ENCODE measurements at places on chromosomes 6 and 20.

GRCh38 chr6:40912158-40912946, 126.7 kb downstream of the UNC5CL start:
- peak; percentile 24 for DNase-seq

DNA sequence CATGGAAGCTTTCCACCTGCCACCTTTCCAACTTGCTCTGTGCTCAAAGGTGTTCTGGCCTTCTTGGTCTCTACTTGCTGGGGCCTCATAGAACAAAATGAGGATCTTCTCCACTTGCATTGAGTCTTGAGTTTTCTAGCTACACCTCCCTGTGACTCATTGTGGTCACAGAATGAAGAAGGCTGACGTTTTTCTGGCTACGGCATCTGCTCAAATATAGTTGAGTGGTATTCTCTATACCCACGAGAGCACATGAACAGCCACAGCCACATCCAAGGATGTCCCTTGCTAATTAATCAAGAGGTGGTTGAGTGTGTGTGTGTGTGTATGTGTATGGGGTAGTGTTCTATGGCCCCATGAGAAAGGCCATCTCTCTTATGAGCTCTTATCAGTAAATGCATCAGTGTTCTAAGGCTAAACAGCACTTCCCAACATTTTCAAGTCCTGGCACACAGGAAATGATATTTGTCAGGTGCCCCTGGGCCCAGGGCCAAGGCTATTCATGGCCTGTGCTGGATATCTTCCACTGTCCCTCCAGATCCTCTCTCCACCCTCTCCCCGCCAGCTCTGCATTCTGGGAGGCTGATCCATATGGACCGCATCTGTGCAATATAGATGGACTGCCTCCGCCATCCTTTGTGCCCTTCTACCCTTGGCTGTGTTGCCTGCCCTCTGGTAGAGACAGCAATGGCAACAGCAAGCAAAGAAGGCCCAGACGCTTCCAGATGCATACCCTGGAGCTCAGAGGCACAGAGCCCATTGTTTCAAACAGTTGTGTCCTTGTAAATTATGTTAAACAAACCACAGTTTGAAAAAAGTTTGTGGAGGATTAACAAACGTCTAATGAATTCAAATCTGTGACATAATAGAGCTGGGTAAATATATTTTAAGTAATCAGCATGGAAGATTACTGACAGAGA, 150.2 kb downstream of the LRFN2 start:
- no peak for DNase-seq

DNA sequence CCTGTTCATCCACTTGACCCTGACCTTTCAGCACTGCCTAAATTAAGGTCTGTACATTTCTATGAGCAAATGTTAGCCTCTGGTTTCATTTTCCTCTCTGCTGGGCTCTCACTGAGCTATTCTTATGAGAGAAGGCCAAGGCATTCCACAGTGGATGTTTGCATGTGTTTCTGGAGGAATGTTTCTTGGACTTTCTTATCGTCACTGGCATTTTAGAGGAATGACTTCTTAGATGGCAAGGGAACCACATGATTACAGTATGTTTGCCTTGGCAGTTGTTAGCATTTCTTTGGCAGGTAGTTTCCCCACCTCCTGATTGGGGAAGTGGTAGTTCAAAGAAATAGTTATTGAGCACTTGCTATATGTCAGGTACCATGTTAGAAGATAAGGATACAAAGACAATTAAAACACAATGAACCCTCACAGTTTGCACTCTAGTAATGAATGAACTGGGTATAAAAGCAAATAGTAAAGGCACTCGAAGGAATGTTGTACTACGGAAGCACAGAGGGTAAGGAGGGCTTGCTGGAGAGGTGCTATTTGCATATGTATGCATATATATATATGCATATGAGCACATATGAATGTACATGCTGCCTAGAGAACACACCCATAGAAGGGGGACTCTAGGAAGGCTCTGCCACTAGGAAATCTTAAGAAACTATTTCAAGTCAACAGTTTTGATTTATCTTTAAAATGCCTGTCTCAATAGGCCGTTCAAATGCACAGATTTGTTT, 307.4 kb downstream of the EYA4 start:
- DNase-seq = no peak

DNA sequence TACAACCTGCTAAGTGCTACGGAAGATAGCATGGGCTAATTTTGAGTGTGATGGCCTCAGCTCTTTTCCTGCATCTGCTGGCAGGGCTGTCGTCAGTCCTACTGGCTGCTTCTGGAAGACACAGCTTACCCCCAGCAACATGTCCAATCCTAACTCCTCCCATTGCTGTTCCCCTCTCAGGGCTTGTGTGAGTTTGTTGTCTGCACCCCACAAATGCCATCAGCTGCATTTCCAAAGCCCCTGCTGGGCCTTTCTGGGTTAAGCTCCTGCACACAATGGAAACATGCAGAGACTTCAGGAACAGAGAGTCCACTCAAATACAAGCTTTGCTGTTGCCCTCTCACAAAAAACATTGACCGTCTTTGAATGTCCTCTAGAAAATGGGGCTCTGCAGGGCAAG, 84.7 kb downstream of the RNF182 start:
- DNase-seq = no peak

DNA sequence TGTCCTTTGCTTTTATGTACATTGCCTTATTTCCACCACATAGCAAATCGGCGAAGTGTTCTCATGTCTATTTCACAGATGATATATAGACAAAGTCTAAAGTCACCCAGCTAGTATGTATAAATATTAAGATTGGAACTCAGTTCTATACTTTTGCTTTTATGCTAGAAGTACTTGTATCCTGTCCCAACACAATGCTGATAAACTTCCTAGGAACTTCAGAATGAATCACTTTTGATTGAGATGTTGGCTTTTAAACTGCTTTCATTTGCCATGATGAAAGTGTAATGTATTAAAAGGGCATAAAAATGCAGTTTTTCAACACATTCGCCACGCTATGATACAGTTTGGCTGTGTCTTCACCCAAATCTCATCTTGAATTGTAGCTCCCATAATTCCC, 50.8 kb downstream of the GCLC start:
- no peak for DNase-seq

DNA sequence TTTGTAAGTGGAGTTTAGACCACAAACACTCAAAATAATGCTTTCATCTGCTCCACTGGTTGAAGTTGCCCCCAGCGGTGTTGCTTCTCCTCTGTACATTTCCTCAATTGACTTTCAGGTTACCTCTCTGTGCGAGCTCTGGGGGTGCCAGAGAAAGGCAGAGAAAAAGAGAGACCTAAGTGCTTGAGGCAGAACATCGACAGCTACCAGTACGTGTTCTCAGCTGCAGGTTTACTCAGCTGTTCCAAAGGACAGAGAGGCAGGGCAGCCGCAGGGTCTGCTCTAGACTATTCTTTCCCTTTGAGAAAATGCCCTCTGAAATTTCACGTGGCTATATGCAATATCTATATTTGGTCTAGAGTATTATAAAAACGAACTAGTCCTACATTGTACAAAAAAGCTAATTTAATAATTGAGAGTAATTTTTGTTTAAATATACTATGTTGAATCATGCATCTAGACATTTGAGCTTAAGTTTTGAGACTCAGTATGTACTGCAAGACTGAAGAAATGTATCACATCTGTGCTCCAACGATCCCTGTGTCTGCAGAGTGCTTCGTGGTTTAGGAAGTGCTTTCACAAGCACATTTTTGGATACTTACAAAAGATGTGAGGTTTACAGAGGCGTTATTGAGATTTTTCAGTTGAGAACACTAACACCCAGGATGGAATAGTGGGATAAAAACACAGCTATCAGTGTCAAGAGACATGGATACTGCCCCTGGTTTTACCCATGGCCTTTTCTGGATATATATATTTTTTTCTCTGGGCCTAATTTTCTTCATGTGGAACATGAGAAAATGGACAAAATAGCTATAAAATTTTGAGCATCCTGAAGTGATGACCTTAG, 453.6 kb upstream of the FLRT3 start:
- DNase-seq = no peak

GRCh38 chr6:116572162-116572561, 858 bp downstream of the RWDD1 start:
- DNase-seq = peak; percentile 14

DNA sequence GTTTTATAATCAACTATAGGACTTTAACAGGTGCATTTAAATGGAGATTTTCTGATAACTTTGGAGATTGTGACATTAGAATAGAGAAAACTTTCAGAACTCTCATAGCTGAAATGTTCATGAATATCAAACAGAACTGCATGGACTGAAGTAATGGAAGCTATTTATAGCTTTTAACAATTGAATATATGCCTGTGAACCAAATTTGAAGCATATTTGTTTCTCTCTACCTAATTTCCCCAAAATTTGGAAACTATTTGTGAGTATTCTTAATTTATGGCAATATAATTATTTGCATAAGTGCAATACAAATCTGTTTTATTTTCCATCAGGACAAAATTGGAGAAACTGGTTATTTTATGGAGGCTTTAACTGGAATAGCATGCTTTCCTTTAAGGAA, 96.6 kb downstream of the PLG start:
- DNase-seq = no peak

DNA sequence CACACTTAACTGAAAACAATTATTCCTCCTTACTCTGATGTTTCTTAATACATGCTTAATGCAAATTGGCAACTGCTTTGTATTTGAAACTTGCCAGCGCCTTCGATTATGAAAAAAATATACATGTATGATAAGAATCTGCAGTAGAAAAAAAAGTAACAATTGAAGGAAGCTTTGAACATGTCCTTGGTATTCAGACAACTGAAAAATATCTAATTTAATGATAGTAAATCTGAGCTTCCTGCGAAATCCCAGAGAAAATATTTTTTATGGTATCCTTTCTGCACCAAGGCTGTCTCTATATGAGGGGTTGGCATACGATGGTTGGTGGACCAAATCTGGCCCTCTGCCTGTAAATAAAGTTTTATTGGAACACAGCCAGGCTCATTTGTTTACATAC, 186.2 kb downstream of the HDGFL1 start:
- DNase-seq = no peak

DNA sequence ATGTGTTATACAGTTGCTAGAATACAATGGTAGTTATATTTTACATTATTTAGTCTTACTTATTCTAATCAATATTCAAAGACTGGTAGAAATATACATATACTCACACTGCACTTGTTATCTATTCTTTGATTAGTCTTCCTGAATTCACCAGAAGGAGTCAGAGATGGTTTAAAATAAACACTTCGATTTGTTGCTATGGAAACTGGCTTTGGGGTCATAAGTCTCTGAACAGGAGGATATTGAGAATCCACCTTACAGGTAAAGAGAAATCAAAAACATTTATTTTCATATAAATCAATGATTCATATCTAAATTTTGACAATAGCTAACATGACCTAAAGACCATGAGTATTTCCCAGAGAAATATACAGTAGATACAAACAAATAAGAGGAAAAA, 41.6 kb downstream of the NUP153 start:
- no peak for DNase-seq

GRCh38 chr6:81739230-81740195, 13.0 kb downstream of the TENT5A start:
- DNase-seq = no peak

Data from activated CD4-positive, alpha-beta T cell treated with anti-CD3 and anti-CD28 coated beads, Interleukin-2, amount 50 U/mL, for 48 hours (primary cell).